ENCODE measurements at places on chromosomes 16 and 17.
A peak's percentile ranks its signal among the peaks of the same experiment; 100 is the strongest.

- no peak for DNase-seq
These were observed 36.8 kb upstream of the CBFA2T3 start for GRCh38 chr16:89013692-89014402.

- no peak for DNase-seq
These were observed 13.7 kb upstream of the MNT start for GRCh38 chr17:2414446-2415064.

DNA sequence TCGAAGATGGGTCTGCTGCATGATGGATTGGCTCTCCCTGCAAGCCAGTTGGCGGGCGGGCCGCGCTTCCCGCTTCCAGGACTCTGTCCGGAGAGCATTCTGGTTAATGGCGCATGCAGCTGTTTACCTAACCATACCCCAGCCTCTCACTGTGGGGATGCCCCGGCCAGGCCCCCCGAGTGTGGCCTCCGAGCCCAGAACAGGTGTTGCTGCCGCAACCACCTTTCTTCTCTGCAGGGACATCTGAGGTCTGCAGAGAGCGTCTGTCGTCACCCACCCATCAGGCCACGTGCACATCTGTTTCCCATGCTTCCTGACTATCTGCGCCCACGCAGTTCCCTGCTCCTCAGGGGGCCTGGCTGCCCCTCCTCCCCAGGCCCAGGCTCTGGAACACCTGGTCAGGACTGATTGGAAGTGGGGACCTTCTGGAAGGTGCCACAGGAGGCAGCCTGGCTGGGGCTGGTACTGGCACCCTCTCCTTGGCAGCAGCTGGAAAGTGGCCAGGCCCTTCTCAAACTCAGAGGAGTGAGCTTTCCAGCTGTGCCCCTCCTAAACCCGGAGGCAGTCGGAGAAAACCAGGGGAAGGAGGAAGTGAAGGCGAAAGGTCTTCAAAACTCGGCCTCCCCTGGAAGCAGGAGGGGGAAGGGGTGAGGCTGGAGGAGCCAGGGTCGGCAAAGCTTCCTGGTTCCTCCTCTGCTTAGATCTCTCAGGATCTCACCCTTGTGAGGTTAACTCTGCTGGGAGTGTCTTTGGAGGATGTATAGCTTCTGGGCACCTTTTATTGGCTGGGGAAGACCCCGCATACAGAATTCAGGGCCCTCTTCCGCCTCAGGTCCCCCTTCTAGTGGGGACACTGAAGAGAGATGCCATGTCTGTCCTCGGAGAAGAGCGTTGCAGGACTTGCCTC lies 64.5 kb upstream of the CIBAR2 start:
- DNase-seq = no peak

GRCh38 chr16:87032554-87032953 lies 284.6 kb downstream of the C16orf95 start:
- DNase-seq = no peak

DNA sequence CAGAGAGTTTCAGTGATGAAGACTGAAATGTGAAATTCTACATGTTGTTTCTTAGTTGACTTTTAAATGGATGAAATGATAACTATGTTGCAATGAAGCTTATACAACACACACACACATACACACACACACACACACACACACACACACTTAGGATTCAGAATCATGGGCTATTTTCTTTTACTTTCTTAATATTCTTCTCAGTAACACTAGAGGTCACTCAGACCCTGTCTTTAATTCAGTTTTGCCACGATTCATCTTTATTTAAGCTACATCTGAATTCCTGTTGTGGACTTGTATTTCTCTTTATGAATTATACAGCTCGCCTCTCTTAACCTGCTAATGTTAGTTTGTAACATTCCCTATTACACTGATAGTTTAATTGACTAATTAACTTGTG lies 109.6 kb upstream of the GOT2 start:
- DNase-seq = peak; percentile 4

- no peak for DNase-seq
These were observed 67.4 kb downstream of the CRISPLD2 start for GRCh38 chr16:84887207-84887606.

DNA sequence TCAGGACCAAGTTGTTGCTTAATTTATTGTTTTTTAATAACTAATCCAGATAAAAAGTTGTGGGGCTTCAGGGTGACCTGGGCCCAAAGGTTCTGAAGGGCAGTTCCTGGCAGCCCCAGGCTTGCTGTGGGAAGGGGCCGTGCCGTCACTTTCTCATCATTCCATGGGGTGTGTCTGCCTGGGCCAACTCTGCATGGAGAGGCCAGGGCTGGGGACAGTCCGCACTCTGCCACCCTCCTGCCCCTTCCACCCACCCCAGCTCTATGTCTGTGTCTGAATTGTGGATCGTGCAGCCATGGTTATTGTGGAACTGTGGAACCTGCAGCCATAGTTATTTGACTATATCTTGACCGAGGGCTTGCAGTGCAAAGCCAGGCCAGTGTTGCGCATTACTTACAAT lies 4.0 kb downstream of the LIMD2 start:
- DNase-seq = no peak

DNA sequence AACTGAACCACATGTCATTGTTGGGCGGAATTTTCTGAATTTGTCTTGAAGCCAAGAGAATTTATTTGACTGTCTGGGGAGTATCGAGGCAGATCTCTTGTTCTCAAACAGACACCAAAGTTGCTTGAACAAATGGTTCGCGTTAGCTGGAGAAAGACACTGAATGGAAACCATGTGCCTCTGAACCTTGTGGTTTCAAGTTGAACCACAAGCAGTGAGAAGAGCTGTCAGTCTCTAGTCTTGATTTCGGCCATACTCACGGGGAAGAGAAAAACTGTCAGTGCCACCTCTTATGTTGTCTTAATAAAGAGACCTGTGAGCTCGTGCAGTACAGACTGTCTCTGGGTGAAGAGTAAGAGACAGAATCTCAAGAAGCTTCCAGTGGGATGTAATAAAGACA lies 886.5 kb upstream of the SOX9 start:
- DNase-seq = no peak

- DNase-seq = no peak
These were observed 9.4 kb downstream of the CRYBA1 start for GRCh38 chr17:29255926-29256522.

- no peak for DNase-seq
These were observed 4.2 kb downstream of the ST3GAL2 start for GRCh38 chr16:70434484-70435260.

- DNase-seq = no peak
These were observed 11.7 kb upstream of the FAM83G start for GRCh38 chr17:19016297-19016696.

DNA sequence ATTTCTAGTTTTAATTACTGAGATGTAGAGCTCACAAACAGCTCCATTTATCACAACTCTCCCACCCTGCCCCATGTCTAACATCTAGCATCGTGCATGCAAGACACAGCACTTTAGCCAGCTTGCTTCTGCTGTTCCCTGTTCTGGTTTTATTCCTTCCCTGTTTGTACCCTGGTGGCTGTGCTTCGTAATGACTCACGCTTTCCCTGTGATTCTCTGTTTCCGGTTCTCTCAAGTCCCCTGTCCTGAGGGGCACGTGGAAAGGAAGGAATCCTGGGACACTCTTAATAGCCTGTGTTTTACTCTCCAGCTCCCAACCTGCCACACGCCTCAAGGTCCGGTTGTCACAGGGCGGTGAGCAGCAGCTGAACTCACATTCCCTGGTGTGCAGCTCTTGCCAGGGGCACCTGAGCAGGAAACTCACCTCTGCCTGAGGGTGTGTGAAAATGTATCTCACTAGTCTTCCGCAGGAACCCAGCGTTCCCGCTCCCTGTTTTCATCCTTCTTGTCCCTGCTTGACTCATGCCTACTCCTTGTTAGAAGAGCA lies 10.6 kb downstream of the SHISA6 start:
- no peak for DNase-seq

- DNase-seq = no peak
These were observed 4.4 kb downstream of the PRSS22 start for GRCh38 chr16:2853531-2854073.

DNA sequence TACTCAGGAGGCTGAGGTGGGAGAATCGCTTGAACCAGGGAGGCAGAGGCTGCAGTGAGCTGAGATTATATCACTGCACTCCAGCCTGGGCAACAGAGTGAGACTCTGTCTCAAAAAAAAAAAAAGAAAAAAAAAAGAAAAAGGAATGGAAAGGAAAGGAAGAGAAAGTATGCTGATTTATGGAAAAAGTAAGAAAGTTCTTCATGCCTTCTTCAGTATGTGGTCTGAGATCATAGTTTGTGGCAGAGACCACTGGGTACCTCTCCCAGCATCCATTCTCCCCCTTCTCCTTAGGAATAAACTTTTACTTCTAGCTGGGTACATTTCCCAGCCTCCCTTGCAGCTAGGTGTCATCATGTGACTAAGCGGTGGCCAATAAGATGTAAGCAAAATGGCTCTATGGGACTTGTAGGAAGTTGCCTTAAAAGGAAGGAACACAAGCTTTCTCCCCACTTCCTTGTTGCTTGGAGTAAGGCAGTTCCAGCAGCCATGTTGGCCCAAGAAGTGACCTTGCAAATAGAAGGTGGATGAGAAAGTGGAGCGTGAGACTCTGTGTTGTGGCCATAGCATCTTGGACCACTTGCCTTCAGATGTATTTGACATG lies 26.1 kb upstream of the XPO6 start:
- no peak for DNase-seq

- DNase-seq = no peak
These were observed 4.4 kb upstream of the DHX40 start for GRCh38 chr17:59561042-59561441.

DNA sequence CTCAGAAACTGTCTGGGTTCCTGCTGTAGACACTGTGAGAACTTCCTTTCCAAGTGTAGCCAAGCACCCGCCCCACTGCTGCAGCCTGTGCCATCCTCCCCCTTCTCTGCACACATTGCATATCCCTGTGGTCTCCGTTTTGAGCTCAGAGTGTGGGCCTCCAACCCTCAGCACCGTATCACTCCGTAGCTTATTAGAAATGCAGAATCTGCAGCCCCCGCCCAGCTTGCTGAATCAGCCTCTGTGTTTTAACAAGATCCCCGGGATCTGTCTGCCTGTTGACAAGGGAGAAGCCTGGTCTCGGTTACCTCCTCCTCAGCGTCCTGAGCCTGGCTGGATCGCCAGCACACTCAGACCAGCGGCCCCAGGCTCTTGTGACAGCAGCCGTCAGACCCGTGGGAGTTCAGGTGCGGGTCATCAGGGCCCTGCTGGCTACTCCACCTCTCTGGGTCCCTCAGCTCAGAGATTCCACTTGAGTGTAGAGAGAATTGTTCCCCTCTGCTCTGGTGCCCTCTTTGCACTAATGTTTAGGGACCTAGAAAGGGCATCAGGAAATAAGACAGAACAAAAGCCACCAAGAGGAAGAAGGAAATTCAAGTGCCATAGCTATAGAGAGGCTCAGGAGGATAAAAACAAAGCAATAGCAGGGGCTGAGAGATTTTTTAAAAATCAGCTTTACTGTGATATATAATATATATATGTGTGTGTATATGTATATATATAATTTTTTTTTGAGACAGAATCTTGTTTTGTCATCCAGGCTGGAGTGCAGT lies 92.3 kb downstream of the PITPNC1 start:
- no peak for DNase-seq

GRCh38 chr17:7356072-7356549 lies 1.2 kb downstream of the TMEM95 start:
- DNase-seq = no peak

- DNase-seq = no peak
These were observed 7.6 kb downstream of the PER1 start for GRCh38 chr17:8144401-8145231.

- no peak for DNase-seq
These were observed 10.7 kb upstream of the CNGB1 start for GRCh38 chr16:57981636-57982035.

GRCh38 chr16:83037102-83037501 lies 410.3 kb downstream of the CDH13 start:
- DNase-seq = no peak

DNA sequence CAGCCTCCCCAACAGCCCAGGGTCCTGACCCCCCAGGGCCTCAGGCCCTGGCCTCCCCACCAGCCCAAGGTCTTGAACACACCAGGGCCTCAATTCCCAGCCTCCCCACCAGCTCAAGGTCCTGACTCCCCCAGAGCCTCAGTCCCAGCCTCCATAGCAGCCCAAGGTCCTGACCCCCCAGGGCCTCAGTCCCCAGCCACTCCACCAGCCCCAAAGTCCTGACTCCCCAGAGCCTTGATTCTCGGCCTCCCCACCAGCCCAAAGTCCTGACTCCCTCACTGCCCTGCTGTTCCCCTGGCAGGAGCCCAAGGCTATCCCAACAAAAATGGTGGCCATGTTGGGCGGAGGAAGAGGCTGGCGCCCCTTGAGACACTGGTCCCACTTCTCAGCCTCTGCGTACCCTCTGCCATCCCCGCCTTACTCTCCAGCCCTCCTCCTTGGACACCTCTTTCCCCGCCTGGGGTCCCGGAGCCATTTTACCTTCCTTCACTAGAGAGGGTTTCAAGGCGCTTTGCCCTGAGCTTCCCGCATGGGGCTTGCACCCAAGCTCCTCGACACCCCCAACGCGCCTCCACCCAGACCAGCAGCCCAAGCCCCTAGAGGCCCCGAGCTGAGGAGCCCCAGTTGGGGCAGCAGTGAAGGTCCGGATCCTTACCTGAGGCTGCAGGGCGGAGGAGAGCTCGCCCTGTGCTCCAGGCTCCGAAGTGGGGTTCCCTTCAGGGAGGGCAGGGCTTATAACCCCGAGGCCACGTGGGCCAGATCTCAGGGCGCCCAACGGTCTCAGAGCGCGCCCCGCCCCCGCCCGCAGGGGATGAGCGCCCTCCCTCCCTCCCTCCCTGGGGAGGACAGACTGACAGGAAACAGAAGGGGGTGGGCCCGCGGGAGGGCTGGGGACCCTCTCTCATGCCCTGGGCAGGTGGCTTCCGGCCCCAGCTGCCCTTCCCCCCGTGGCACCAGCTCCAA lies 3.5 kb upstream of the TSPOAP1 start:
- DNase-seq = no peak

- no peak for DNase-seq
These were observed 2105.5 kb downstream of the TP53TG3F start for GRCh38 chr16:35564889-35565288.

DNA sequence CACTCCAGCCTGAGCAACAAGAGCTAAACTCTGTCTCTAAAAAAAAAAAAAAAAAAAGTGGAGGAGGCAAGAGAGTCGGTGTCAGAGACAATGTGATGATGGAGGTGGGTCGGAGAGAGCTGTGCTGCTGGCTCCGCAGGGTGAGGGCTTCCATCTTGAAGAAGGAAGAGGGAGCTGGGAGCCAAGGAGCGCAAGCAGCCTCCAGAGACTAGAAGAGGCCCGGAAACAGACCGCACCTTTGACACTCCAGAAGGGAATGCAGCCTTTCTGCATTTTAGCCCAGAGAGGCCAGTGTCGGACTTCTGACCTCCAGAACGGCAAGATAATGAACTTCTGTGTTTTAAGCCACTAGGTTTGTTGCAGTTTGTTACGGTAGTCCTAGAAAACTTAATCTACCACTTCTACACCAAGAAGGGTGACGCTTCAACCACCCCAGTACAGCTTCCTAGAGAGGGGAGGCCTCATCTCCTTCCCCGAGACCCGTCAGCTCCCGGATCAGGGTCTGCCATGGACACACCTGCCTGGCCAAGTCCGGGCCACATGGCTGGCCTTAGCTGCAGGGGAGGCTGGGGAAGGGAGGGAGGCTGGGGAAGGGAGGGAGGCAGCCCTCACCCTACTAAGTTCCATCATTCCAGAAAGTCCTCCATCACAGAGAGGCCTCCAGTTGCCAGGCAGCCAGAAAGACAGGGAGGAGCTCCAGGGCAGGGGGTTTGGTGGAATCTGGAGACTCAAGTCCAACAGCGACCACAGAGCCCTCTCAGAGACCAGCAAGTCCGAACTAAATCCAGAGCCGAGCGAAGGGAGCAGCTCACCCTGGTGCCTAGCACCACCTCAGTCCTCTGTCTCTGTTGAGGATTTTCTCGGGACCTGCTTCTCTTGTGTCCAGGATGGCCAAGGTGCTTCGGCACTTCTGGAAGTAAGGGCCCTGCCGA lies 13.2 kb upstream of the RBFOX3 start:
- no peak for DNase-seq

All from Panc1 (cell line).